ENCODE measurements at places on chromosomes 3 and 15. TPM values are rescaled to one million over a fixed set of nuclear protein-coding genes. Genes with fewer than 3 reads are reported as not detected.

The SSUH2 gene
- total RNA-seq: 0.73 TPM

The GP9 gene
- not detected for total RNA-seq

The SLC28A1 gene
- total RNA-seq: not detected

The LSAMP gene
- total RNA-seq: 3.8 TPM

The NUDT16 gene
- total RNA-seq: 19.1 TPM

The DNAH1 gene
- total RNA-seq: 1.5 TPM

The PLA2G4E gene
- not detected for total RNA-seq

The KCNMB2 gene
- not detected for total RNA-seq

The CAMP gene
- not detected for total RNA-seq

The SIAH2 gene
- 23.9 TPM for total RNA-seq

- no peak overlapping the region for H3K4me3 ChIP-seq
- no peaks in the 10 kb centered on the region for H3K4me1 ChIP-seq
- H3K36me3 ChIP-seq: peaks cover 46% of the 10 kb centered on the region
Measured at GRCh38 chr15:43463507-43463906, 29.4 kb downstream of the TP53BP1 start.

DNA sequence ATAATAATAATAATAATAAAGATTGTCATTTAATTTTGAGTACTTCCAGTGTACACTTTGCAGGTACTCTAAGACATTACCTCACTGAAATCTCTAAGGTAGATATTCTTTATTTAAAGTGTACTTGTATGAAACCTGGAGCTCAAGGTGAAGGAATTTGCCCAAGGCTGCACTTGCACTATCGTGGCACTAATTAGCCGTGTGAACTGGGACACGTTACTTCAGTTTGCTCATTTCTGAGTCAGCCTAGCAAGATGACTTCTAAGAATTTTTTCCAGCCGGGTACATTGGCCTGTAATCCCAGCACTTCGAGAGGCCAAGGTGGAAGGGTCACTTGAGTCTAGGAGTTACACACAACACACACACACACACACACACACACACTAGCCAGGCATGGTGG lies 33.5 kb downstream of the MLH1 start:
- H3K27ac ChIP-seq: no peak overlapping the region
- peaks cover 55% of the 10 kb centered on the region for H3K36me3 ChIP-seq
- no peak for DNase-seq
- H3K27me3 ChIP-seq: no peaks in the 10 kb centered on the region
- no peak overlapping the region for H3K4me3 ChIP-seq
- H3K4me1 ChIP-seq: no peaks in the 10 kb centered on the region

GRCh38 chr15:88513195-88513594 lies 33.3 kb downstream of the DET1 start:
- no peak overlapping the region for H3K4me3 ChIP-seq
- peaks cover 4% of the 10 kb centered on the region for H3K36me3 ChIP-seq
- H3K4me1 ChIP-seq: no peaks in the 10 kb centered on the region
- DNase-seq: no peak
- no peaks in the 10 kb centered on the region for H3K27me3 ChIP-seq

DNA sequence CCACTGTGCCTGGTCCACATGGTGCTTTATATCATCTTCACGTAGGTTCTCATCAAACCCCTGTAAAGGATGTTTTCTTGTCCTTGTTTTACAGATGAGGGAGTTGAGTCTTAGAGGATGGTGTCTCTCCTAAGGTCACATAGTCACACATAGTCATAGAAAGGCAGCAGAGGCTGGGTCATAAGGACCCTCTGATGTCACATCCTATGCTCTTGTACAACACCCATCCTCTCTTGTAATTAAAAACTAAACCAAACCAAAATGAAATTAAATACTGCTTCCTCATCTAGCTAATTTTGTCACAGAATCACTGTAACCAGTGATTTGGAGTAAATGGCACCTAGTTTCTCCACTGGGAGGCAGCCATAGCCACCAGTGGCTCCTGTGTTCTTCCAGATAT lies 21.8 kb upstream of the ATP1B3 start:
- no peaks in the 10 kb centered on the region for H3K4me1 ChIP-seq
- H3K27ac ChIP-seq: no peak overlapping the region
- H3K27me3 ChIP-seq: no peaks in the 10 kb centered on the region
- DNase-seq: no peak

GRCh38 chr3:195735036-195735695 lies 14.4 kb downstream of the MUC20 start:
- no peaks in the 10 kb centered on the region for H3K36me3 ChIP-seq
- no peaks in the 10 kb centered on the region for H3K4me1 ChIP-seq
- H3K27me3 ChIP-seq: peaks cover 3% of the 10 kb centered on the region
- DNase-seq: no peak
- no peak overlapping the region for H3K4me3 ChIP-seq
- no peak overlapping the region for H3K27ac ChIP-seq

DNA sequence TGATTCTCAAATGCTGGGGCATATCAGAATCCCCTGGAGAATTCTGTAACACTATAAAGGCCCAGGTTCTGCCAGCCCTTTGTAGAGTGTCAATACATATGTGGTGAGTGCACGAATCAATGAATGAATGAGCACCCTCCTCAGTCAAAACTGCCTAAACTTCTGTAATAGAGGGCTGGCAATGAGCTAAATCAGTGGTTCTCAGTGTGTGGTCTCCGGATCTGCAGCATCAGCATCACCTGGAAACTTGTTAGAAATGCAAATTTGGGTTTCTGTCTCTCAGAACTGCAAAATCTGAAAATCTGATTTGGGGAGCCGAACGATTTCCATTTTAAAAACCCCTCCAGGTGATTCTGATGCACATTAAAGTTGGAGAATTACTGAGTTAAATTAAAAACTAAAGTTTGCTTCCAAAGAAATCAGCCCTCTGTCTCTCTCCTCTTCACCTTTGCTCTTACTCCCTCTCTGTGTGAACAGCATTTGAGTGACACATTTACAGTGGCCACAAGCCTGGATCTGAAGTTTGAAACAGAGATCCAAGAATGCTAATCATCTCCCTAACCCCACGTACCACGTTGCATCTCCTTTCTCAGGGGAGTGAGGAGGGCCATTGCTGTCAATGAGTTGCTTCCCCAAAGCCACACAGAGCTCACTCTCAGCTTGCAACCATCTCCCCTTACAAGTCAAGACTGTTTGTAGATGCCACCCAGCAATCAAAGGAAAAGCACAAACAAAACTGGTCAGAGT lies 109.5 kb downstream of the STAC start:
- no peak overlapping the region for H3K27ac ChIP-seq
- H3K4me1 ChIP-seq: no peaks in the 10 kb centered on the region
- no peaks in the 10 kb centered on the region for H3K27me3 ChIP-seq
- H3K36me3 ChIP-seq: no peaks in the 10 kb centered on the region
- no peak for DNase-seq

- no peaks in the 10 kb centered on the region for H3K4me1 ChIP-seq
- no peak overlapping the region for H3K27ac ChIP-seq
- H3K4me3 ChIP-seq: no peak overlapping the region
- no peak for DNase-seq
- H3K36me3 ChIP-seq: no peaks in the 10 kb centered on the region
Measured at GRCh38 chr15:33322091-33322490, 11.3 kb downstream of the RYR3 start.

DNA sequence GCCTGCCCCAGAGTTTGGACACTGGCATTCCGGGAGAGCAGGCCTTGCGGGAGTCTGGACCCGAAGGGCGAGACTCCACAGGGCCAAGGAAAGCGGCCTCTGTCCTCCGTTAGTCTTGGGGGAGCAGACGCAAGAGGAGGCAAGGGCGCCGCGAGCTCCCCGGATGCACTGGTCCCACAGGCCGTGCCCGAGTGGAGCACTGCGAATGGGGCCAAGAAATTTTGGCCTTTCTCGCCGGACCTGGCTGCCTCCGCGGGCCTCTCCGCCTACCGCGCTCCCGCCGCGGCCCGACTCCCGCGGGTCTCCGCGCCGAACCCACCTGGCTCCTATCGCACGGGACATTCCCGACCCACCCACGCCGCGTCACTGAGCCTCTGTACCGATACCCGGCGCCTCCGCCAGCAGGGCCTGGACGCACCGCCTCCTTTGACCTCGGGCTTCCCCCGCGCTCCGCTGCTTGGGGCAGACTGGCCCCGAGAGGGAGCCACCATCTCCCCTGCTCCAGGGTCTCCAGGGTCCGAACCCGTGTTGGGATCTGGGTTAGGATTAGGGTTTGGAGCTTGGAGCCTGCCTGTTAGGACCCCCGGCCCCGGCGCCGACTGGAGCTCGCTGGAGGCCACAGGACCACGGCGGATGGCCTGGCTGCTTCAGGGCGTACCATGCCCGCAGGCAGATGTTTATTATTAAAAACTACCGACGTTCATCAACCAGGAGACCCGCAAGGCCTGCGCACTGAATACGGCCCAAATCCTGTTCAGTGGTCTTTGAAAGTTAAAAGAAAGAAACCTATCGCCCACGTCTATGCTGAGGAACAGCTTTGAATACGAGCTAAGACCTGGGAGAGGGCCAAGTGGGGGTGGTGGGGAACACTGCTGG lies 11.7 kb downstream of the SHOX2 start:
- peaks cover 61% of the 10 kb centered on the region for H3K27me3 ChIP-seq
- H3K36me3 ChIP-seq: no peaks in the 10 kb centered on the region
- no peak overlapping the region for H3K27ac ChIP-seq
- H3K4me3 ChIP-seq: peak overlapping the region; percentile 33
- DNase-seq: peak; percentile 78
- H3K4me1 ChIP-seq: peaks cover 8% of the 10 kb centered on the region

- H3K27ac ChIP-seq: peak overlapping the region; percentile 98
- peaks cover 12% of the 10 kb centered on the region for H3K36me3 ChIP-seq
- no peak for DNase-seq
- H3K27me3 ChIP-seq: no peaks in the 10 kb centered on the region
- H3K4me1 ChIP-seq: peaks cover 4% of the 10 kb centered on the region
Measured at GRCh38 chr3:14949126-14949525, 1.7 kb downstream of the NR2C2 start.

DNA sequence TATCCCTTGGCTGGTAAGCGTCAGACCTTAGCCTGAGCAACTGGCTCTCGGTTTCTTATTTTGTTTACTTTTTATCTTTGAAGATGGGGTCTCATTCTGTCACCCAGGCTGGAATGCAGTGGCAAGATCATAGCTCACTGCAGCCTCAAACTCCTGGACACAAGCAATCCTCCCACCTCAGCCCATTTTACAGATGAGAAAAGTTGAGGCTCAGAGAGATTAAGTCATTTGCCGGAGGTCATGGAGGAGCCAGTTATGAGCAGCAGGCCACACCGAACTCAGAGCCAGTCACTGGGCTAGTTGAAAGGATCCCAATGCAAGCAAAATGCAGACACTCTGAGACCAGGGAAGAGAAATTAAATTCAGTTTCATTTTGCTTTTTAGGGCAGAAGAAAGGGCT lies 293.6 kb downstream of the SHQ1 start:
- no peaks in the 10 kb centered on the region for H3K4me1 ChIP-seq
- no peak overlapping the region for H3K4me3 ChIP-seq
- no peak for DNase-seq
- no peaks in the 10 kb centered on the region for H3K27me3 ChIP-seq
- H3K27ac ChIP-seq: no peak overlapping the region

DNA sequence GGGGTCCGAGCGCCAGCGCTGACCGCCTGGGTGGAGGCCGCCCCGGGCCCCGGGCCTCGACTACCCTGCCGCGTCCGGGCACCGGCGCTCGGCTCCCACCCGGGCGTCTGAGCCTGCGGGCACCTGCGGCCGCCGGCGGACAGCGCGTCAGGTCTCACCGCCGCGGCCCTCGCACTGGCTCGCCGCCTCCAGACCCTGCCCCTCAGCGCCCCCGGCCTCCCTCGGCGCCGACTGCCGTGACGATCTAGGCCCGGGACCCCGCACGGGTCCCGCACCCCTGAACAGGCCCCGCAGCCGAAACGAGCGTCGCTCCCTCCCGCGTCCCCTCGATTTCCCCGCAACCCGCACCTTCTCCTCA lies 297 bp downstream of the PRC1 start:
- DNase-seq: no peak
- H3K4me3 ChIP-seq: peak overlapping the region; percentile 78
- peak overlapping the region; percentile 80 for H3K27ac ChIP-seq
- peaks cover 17% of the 10 kb centered on the region for H3K36me3 ChIP-seq

- no peaks in the 10 kb centered on the region for H3K4me1 ChIP-seq
- H3K36me3 ChIP-seq: no peaks in the 10 kb centered on the region
- no peaks in the 10 kb centered on the region for H3K27me3 ChIP-seq
- H3K4me3 ChIP-seq: no peak overlapping the region
- H3K27ac ChIP-seq: no peak overlapping the region
Measured at GRCh38 chr15:71167445-71168165, 52.3 kb downstream of the THSD4 start.

GRCh38 chr3:171457607-171458061 lies 2.6 kb downstream of the TNIK start:
- H3K36me3 ChIP-seq: no peaks in the 10 kb centered on the region
- H3K4me1 ChIP-seq: peaks cover 22% of the 10 kb centered on the region
- H3K27me3 ChIP-seq: no peaks in the 10 kb centered on the region
- no peak for DNase-seq

GRCh38 chr3:151873398-151873797 lies at the start of gene SUCNR1:
SUCNR1 (plus strand) TSS chr3:151873643; CDS start chr3:151879893, 6,250 bp downstream.
- H3K36me3 ChIP-seq: no peaks in the 10 kb centered on the region
- H3K27me3 ChIP-seq: no peaks in the 10 kb centered on the region
- no peak for DNase-seq
- H3K4me3 ChIP-seq: no peak within 1 kb of the TSS
- no peaks in the 10 kb centered on the region for H3K4me1 ChIP-seq
- no peak within 1 kb of the TSS for H3K27ac ChIP-seq

All from H1 (cell line).